Amniotic stem cell (primary cell): ENCODE measurements at places on chromosomes 3 and 15.
A peak's percentile ranks its signal among the peaks of the same experiment; 100 is the strongest.

GRCh38 chr3:50246517-50246954 is 10.5 kb downstream of the GNAI2 start:
- DNase-seq = peak; percentile 83

GRCh38 chr3:123728014-123728413 is 143.2 kb upstream of the HACD2 start:
- DNase-seq = no peak

GRCh38 chr3:20190991-20191390 is 5.0 kb upstream of the SGO1 start:
- DNase-seq = no peak

DNA sequence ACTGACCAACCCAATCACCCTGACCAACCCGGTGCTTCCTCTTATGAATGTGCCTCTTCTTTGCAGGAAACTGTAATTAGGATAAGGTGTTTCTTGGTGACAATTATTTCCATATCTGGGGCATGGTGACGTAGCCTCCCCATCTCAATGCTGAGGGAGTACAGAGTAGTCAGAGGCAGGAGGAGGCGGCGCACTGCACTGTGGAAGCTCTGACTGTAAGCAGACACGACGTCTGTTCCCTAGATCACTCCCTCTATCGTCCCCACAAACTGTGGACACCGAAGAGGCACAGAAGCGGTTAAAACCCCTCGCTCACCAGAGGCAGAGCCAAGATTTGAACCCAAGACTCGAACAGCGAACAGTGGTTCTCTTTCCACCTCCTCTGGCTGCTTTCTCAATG is 231.0 kb upstream of the IGF1R start:
- DNase-seq = no peak

DNA sequence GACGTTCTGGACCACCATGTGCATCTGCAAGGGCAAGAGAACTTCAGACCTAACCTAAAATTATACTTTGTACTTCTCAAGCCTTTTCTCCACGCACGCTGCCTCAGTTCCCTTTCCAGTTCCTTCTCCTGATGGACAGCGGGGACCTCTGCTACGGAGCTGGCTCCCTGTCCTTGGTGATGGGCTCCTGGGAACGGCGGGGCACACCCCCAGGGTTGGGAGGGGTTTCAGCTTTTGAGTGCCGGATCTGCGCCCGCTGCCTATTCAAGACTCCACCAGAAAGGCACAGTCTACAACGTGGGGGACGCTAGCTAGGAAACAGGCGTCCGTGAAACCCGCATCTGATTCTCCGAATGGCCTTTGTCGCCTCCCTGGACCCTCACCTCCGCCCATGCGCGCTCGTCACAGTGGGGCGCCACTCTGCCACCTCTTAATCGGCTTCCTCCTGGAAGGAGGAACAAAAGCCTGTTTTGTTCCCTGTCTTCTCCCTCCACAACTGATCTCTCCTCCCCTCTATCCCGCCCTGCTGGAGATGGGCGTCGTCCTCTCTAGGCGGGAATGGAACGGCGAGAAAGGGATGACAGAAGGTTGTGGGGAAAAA is 2.2 kb downstream of the GPR149 start:
- DNase-seq = no peak
